ENCODE measurements at places on chromosomes 5 and 9.

- DNase-seq = no peak
Measured at GRCh38 chr9:123500336-123500735, 144.3 kb downstream of the CRB2 start.

DNA sequence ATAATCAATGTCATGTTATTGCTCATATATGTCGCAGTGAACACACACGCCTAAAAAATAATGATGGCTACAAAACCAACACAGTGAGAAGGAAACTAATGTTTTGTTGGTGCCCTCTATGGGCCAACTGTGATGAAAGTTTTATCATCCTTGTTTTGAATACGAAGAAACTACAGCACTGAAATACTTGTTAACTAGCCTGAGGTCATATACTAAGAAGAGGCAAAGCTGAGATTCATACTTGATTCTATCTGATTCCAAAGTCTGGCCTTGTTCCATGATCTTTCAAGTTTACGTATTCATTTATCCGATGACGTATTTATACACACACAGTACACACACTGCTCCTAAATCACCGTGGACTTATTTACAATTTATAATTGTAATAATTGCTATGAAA lies 16.1 kb upstream of the DRD1 start:
- DNase-seq = no peak

DNA sequence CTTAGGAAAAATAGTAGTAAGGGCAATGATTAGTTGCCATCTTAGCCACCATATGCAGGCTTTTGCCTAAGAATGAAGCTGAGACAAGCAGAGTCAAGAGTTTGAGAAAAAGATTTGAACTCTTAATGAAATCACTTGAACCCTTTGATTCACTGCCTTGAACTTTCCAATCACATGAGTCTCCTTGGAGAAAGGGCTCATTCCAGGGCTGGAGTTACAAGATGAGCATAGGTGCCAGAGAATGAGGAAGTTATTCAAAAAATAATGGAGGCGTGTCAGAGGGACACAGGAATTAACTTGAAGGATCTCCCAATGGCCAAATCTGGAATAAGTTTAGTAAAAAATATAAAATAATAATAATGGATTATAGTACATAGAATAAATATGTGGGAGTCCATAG lies 35.3 kb downstream of the MAT2B start:
- DNase-seq = no peak

DNA sequence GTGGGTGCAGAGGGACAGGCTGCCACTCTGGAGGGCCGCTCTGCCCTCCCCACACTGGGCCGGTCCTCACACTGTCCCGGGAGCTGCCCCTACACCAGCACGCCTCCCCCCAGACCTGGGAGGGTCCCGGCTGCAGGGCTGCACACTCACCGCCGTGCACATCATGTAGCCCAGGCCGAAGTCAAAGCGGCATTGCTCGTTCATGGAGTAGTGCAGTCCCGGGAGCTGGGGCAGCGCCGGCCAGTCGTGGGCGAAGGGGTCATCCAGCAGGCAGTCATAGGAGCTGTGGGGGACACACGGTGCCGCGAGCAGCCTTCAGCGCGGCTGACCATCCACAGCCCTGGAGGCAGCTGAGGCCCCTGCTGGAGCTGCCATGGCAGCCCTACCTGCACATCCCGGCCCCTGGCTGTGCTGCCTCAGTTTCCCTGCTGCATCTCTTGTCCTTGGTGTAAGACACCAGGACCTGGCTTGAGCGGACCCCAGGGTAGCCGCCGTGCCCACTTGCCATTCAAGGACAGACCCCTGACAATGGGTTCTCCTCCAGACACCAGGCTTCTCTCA lies 93.2 kb downstream of the ZNF354C start:
- DNase-seq = no peak

GRCh38 chr5:7425830-7426229 lies 29.9 kb downstream of the ADCY2 start:
- no peak for DNase-seq

DNA sequence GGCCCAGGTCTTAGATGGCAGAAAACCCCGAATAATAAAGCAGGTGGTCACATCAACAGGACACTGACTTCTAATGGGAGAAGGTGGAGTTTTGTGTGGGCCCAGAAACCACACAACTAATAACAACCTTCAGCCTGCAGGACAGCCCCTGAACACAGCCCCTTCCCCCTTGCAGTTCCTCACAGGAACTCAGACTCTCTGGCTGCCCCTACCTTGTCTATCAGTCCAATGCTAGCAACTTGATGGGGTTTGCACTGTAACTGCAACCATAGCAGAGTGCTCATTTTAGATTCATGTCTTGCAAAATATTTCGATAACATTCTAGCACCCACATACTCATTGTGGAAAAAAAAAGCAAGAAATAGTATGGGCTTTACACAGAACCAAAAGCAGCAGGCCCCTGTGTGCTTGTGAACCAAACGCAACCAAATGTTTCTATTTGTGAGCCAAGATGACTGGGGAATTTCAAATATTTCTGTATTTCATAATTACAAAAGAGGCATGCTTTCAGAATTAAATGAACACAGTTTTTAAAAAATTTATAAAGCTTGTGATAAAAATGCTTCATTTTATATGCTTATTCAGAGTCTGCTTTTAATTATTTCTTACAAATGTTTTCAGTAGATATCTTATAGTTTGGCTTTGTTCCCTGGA lies 62.7 kb upstream of the PDE4D start:
- no peak for DNase-seq

DNA sequence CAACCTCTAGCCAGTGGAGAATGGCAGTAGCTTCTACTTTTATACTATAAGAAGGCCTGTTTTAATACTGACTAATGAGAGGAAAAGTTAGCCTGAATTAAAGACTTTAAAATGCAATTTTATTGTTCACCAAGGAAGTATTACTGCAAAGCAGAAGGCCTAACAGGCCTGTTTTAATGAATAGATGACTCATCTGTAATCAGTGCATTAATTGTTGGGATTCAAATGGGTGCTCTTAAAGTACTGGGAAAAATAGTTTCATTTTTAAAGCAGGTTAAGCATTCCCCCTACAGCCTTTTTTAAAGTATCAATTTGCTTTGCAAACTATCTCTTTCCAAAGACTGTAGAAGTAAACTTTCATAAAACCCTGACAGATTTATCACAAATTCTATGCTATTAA lies 147.7 kb downstream of the SIL1 start:
- no peak for DNase-seq

DNA sequence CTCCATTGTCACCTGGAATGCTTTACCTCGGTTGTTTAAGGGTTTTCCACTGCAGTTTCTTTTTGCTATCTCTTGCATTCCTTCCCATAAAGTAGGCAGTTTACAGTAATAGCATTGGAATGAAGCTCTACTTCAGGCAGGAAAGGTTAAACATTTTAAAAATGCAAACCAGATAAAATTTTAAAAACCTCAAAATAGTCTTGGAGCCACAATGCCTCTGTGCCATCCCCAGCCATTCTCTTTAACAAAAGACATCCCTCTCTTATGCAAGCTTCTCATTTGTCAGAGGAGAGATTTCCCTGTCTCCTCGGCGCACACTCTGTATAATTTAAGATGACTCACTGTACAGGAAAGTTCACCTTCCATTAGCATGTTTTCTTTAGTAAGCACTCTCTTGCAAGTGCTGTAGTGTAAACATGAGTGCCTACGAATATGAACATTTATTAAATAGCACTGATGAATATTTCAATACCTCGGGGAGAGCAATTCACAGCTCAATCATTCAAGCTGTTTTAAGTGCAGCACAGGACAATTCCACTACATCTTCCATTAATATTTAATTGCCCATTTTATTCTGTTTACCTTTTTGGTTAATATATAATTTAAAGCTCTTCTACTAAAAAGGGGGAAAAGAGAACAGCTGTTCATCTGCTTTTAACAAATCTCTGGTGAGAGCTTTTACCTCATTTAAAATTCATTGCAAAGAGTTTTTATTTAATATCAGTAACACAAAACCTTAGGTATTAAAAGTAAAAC lies 343.6 kb downstream of the SPATA31D1 start:
- no peak for DNase-seq

DNA sequence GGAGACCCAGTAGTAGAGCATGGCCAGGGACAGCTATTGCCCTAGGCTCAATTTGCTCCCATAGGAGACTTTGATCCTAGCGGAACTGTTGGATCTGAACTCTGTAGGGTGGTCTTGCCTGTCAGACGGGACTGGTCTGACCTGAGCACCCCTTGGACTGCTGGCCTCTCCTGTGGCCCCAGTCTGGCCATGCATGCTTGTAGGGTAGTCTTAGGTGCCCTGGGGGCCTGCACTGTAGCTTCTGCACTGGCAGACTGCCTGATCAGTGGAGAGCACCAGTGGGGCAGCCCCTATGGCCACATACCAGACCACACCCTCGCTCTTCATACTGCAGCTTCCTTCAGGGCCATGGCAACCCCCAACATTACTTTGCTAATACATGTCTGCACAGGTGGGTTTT lies 396.1 kb upstream of the GRAMD2B start:
- DNase-seq = no peak

- no peak for DNase-seq
Measured at GRCh38 chr5:93575461-93576414, 5.3 kb downstream of the NR2F1-AS1 start.

- no peak for DNase-seq
Measured at GRCh38 chr5:73612799-73613198, 13.2 kb upstream of the ARHGEF28 start.

GRCh38 chr9:127927201-127927987 lies 3.2 kb downstream of the PIP5KL1 start:
- DNase-seq = peak; percentile 76

DNA sequence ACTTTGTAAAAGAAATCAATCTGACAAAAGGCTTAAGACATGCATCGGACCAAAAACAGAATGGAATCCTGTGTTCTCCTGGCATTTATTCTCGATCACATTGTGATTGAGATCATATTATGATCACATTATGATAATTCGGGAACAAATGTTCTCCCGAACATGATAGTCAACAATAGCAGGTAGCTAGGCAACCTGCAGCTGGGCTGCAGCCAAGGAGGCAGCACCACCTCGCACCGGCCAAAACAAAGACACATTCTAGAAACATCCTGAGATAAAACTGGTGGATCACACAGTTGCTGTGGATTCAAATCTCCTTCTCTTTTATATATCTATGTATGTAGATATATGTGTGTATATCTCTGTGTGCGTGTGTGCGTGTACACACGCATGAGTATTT lies 480.6 kb upstream of the CYLC2 start:
- no peak for DNase-seq

- DNase-seq = no peak
Measured at GRCh38 chr5:88251048-88251711, 17.5 kb downstream of the TMEM161B start.

- no peak for DNase-seq
Measured at GRCh38 chr9:16575142-16575985, 295.1 kb downstream of the BNC2 start.

DNA sequence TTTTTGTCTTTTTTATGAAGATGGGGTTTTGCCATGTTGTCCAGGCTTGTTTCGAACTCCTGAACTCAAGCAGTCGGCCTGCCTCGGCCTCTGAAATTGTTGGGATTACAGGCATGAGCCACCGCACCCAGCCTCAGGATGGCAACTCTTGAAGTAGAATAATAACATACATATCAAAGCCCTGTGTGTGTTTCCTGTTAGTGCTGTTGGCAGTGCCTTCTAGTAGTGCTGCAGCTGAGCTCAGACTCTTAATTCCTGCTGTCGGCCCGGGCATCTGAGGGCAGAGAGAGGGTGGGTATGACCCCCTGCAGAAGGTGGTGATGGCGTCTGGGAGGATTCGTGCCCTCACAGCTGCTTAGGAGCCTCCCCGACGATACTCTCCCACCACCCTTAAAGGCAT lies 227.2 kb downstream of the PDZD2 start:
- no peak for DNase-seq

DNA sequence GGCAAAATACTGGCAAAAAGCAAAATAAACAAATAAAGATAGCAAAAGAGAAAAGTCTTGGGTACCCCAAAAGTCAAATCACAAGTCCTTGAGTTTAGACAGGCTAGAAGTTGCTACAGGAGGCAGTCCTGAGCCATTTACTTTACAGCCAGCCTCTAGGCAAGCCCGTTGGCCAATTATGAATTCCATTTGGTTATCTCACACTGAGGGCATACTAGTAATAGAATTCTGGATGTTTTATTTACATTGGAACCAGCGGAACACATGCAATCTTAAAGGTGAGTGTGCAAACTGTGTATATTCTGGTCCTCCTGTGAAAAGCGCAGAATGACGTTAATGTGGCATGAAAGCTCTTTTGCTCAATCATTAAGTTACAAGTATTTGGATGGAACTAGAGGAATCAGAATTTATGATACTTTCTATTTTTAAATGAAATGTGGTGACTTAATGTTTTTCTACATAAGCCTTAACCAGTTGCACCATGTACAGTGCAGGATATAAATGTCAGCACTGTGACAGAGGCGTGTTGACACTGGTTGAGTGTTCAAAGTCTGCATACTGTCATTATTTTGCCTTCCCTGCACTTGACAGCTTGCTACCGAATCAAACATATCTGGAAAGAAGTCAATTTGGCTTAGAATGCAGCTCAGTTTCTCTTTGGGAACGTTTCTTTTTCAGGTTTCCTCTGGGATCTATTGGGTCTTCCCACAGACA lies 7.9 kb downstream of the GDNF start:
- DNase-seq = no peak

- no peak for DNase-seq
Measured at GRCh38 chr5:77893225-77893860, 117.2 kb upstream of the TBCA start.

- no peak for DNase-seq
Measured at GRCh38 chr5:7784683-7785380, 66.1 kb downstream of the CFAP90 start.

DNA sequence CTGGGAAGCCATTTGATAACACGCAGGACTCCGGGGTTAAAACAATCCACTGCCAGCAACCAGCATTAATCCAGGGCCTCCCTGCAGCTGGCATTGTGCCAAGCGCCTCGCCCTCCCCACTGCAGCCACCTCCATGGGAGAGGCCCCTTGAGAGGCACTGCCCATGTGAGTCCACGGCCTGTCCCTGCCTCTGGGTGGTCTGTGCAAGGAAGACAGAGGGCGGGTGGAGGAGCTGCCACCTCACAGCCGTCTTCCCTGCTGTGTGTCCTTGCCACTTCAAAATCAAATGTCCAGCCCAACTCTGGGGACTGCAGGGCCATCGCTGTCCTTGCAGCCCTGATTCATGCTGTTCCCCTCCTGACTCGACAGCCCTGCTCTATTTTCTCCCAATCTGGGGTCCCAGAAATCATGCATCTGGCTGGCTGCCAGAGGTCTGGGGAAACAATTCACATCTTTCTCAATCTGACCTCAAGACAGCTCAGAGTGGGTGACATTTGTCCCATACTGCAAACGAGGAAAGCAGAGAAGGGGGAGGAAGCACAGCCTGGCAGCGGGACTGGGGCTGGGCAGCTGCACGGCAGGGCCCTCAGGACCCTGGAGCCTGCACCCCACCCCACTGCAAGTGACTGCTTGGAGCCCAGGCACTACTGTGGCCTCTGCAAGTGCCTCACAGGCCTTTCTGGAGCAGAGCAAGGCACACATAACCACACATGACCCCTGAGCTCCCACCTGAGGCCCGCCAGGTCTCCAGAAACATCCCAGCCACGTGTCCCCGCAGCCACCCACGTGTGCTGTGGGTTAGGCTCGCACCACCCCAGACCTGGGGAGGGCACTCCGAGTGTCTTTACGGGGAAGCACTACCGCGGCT lies 15.7 kb downstream of the BRD3OS start:
- DNase-seq = no peak

- DNase-seq = no peak
Measured at GRCh38 chr5:180173875-180174586, 35.0 kb downstream of the RASGEF1C start.
